ENCODE measurements at places on chromosomes 12 and 14. TPM values are rescaled to one million over a fixed set of nuclear protein-coding genes. Genes with fewer than 3 reads are reported as not detected.

GRCh38 chr14:44700694-44701093, 193.6 kb upstream of the FSCB start:
- DNase-seq, result no peak

DNA sequence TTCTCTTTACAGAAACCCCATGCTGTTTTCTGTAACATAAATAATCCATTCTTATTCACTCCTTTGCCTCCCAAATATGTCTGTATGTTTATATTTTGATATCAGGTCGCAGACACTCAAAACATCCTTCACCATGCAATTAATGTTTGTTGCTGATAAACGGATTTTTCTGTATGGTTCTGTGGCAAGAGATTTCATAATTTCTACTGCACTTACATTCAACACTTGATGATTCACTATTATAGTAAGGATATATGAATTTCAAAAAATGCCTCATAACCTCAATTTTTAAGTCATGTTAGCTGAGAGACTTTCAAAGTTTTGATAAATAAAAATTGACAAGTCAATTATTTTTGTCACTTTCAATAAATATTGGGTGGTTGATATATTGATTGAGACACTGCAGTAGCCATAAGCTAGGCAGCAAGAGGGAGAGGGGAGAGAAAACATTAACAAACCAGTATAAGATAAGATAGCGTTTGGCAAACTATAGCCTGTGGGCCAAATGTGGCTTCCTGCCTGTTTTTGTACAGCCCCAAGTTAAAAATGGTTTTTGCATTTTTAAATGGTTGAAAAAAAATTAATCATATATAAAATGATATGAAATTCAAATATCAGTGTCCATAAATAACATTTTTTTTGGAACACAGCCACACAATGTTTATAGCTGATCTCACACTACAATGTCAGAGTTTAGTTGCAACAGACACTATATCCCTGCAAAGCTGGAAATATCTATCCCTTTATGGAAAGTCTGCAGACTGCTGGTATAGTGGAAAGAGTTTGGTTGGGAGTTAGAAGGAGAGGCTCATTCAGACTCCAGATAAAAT, 18.3 kb downstream of the ALDH6A1 start:
- no peak for DNase-seq

GRCh38 chr12:117450209-117450608, 88.8 kb upstream of the NOS1 start:
- no peak for DNase-seq

- no peak for DNase-seq
These were observed 364.1 kb upstream of the E2F7 start for GRCh38 chr12:77429426-77429825.

DNA sequence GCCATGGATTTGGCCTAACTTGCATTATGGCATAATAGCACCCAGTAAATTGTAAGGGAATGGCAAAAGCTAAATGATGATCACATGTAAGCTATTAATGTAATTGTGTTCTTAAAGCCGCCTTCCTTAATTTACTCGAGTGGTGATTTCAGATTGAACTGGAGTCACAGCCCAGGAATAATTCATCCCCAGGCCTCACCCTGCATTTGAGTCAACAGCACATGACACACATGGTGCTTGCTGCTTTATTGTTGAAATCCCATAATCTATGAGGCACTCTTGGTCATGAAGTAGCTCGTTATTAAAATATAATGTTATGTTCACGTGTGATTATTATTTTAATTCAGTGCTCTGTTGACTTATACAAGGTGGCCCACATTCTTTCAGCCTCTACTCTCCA, 547.5 kb downstream of the VRK1 start:
- no peak for DNase-seq

Gene CEBPE
- not detected for total RNA-seq

Gene ASCL1
- not detected for total RNA-seq

Gene DACT1
- 3.2 TPM for total RNA-seq

Measured in SJSA1 (cell line).